ENCODE measurements at places on chromosomes 5 and 9.

- DNase-seq: no peak
These were observed 299.2 kb downstream of the NFIB start for GRCh38 chr9:14014744-14015143.

DNA sequence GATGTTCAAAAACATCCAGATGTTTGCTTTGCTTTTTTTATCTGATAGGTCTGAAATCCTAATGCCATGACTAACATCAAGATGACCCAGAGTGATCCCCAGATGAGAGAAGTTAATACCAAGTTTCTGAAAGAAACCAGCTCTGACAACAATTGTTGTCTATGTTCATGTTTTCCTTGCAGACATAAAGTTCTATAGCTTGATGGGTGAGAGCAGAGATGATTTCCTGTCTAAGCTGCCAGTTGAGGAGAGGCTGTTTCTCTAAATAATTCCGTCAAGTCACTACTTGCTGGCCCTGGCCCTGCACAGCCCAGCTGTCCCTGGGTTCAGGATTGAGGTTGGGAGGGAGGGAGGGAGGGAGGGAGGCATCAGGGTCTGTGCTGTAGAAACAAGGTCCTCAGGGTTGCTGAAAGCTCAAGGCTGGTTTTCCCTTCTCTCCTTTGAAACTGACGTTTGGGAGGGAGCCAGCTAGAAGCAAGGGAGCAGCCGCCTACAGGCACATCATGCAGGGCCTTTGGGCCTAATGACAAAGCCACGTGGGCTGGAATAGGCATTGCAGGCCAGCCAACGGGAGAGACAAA is 3.9 kb downstream of the SPARC start:
- no peak for DNase-seq

- DNase-seq: no peak
These were observed 44.8 kb downstream of the PLCXD3 start for GRCh38 chr5:41465493-41466171.

DNA sequence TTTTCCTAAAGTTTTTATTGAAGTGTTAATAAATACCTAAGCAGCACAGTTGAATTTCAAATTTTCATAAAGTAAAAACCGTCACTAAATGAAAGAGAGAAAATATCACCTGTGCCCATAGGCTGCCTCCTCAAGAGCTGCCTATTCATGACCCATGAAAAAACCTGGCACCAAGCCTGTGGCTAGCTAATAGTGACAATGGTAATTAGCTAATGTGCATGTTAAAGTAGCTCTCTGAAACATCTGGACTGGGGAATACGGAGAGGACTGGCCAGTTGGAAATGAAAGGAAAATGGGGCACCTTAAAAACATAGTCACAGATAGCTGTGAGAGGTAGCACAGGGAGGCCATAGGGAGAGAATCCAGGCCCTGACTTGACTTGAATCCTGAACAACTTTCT is 5.4 kb upstream of the GNE start:
- no peak for DNase-seq

DNA sequence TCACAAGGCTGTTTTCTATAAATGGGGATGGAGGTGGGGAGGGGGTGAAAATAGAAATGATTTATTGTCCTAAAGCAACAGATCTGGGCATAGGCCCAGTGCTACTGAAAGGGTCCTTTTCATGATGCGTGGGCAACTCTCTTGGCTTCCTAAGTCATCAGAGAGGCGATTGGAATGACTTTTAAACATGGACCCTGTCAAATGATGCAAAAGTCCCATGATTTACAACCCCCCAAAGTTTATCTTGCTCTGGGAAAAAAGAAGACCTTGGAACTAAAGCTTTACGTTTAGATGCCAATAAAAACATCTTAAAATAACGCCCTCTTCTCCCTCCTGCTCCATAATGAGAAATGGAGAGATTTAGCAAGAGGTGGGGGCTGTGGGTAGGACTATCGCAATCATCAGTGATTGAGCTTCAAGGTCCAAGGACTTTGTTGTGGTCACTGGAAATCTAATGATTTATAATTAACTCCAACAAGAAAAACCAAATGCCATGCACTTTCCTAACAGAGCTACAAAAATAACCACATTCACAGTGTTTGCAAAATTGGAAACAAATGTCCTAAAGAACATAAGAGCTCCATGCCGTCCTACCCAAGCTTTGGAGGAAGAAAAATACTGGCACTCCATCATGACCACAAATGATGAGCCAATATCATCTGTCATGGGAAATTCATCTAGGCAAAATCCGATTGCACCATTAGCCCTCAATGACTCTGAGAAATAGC is 167.5 kb upstream of the CLINT1 start:
- no peak for DNase-seq

DNA sequence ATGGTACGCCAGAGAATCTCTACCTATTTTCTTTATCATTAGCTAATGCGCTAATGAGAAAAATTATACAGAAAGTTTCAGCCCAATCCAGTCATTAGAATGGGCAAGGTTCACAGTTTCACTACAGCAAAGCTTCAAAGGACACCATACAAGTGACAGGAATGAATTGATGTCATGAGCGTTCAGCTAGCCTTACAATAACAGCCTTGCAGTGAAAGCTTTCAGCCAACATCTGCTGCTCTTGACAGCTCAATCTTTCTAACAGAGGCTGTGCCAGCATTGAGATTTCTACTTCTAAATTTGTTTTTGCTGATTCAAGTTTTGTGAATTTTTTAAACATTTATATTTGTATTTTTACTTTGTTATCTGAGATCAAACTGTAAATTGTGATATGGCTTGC is 302.4 kb upstream of the FAM174A start:
- no peak for DNase-seq

DNA sequence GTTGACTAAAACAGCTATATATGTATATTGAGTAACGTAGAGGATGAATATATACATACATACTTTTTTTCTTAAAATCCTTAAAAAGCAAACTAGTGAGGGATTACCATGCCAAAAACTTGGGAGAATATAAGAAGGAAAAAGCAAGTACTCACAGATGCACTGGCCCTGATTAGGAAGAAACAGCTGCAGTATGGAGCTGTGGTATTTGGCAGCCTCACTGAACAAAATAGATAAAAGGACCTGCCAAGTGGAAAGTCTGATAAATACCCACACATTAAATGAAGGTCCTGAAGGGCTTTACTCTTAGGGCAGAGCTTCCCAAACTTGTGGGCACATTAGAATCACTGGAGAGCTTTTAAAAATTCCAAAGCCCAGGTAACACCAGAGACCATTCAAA is 80.6 kb downstream of the FEM1C start:
- no peak for DNase-seq

GRCh38 chr9:128553728-128554127 is 1.3 kb downstream of the SPTAN1 start:
- DNase-seq: no peak

GRCh38 chr5:8905021-8905420 is 640.9 kb downstream of the SEMA5A start:
- no peak for DNase-seq

GRCh38 chr5:135564331-135564730 is 14.5 kb downstream of the CXCL14 start:
- DNase-seq: no peak

DNA sequence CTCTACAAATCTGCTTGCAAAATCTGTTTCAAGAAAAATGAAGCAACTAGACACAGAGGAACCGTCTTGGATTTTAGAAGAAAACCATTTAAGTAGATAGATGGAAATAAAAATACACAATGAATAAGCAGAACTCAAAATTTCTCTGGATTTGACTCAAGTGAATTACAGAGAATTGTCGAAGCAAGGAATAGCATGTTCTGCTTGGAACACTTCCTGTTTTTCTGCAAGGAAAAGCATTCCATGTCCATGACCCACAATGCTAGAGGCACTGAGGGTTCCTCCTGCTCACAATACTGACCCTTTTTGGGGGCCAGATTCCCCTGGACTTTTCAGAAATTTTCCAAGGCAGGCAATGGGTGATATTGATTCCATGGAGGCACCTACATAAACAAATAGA is 29.8 kb downstream of the PRUNE2 start:
- DNase-seq: no peak

GRCh38 chr5:139386050-139386438 is 2.9 kb upstream of the SLC23A1 start:
- DNase-seq: no peak

- no peak for DNase-seq
These were observed 117.8 kb upstream of the SARDH start for GRCh38 chr9:133855802-133856521.

DNA sequence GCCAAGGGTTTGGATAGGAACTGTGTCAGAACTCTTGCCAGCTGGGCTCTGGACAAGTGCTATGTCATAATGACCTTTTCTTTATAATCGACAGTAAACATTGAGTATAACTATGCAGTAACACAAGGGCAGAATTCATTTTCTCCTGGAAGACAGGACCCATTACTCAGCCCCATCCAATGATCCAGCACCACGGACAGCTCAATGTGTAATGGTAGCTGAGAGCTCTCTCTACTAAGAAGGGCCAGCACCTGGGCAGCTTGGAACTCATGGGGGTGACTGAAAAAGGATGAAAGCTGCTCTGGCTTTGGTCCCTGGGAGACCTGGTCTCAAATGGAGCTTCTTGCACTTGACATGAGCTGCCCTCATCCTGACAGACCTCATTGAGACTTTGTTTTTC is 347.8 kb downstream of the TRIM32 start:
- no peak for DNase-seq

DNA sequence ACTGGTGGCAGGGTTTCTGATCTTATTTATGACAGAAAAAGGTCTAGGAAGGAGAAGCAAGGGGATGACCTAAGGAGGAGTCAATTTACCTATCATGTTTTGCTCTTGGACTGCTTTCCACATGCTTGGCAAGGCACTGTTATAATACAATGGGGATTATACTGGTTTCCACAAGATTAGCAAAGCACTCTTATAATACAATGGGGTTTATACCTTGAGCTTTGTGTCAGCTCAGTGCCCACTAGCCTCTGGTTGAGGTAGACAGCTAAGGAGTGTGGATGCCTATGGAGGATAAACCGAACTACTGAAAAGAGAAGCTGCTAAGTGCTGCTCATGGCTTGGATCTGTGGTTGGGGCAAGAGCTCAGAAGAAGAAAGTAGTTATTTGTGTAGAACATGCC is 68.7 kb downstream of the MRPS27 start:
- DNase-seq: no peak

GRCh38 chr5:67104859-67105258 is 91.7 kb downstream of the CD180 start:
- DNase-seq: no peak

DNA sequence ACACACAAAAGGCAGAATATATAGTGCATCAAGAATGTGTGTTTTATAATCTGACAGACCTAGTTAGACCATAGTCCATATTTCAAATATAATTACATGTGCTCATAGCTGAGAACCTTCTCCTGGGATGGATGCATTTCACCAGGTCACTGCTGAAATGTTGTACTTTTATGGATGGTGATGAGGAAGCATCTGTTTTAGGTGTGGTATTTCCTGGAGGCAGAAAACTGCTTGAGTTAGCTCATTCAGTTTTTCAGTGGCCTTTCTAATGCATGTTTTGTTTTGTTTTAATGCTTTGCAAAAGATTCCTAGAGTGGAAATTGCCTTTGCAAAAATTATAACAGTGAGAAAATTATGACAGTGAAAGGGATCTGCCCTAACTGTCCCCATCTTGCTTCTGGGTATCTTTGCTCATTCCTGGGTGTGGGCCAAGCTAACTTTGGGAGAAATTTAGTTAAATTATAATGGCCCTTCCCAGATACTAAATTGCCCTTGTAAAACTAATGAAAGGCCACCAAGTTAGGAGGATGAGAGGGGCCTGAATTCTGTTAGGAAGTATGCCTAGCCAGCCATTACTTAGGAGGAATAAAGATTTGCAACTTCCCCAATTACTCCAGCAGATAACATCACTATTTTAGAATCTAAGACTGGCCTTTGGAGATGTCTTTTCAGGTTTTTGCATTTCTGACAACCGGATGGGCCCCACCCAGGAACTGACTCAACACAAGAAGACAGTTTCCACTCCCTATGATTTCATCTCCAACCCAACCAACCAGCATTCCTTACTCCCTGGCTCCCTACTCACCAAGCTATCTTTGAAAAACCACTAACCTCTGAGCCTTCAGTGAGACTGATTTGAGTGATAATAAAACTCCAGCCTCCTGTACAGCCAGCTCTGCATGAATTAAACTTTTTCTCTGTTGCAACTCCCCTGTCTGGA is 7.0 kb upstream of the IL12B start:
- DNase-seq: no peak

DNA sequence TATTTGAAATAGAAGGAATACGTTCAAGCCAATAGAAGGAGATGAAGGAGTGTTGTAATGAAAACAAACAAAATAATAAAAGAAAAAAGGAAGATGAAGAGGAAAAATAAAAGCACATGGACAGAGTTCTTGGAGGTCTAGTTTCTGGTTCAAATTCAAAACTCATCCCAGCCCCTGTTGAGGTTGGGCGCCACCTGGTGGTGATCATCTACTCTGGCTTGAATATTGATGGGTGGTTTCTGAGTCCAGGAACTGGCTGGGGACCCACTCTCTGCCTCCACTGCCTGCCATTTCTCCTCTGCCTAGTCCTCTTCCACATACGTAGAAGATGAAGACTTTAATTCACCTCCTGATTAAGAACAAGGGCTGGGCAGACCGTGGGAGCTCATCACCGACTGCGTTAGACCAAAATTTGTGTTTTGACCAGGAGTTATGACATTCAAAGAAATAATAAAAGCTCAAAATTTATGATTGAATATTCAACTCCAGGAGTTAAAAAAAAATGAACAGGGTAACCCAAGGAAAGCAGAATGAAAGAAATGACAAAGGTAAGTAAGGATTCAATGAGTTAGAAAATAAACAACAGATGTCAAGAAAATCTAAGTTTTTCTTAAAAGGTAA is 99.0 kb upstream of the SLC1A3 start:
- DNase-seq: peak; percentile 59

DNA sequence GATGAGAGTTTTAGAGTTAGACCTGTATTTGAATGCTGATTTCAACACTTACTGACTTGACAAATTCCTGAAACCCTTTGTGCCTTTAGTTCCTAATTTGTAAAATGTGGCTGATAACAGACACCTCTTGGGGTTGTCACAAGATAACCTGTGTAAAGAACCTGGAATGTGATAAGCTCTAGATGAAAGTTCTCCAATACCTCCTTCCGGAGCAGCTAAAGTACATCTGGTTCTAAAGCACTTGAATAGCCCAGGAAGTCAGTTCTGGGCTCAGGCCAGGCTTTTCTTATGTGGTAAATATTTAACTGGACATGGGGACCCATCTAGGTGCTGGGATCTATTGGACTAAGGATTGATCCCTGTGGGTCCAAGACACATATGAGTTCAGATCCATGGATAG is 310.8 kb upstream of the ADAMTSL1 start:
- no peak for DNase-seq

- DNase-seq: no peak
These were observed 52.4 kb downstream of the ANKH start for GRCh38 chr5:14818931-14819790.

DNA sequence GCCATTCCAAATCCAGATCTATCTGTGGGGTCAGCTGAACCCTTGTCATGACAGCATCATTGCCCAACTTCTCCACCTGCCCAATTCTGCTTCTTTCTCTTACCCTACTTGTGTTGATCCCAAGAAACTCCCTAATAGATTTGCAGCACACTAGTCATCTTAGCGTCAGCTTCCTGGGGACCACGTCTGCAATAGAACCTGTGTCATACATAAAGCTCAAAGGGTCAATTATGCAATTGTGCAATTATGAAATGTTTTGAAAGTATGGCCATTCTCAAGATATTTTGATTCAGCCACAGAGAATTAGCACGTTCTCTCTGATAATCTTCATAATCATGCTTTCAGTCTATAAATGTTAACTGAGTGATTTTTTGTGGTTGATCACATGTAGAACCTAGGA is 87.4 kb upstream of the PAPPA start:
- no peak for DNase-seq

GRCh38 chr9:68979538-68980314 is 34.2 kb downstream of the PRKACG start:
- DNase-seq: no peak
